ENCODE measurements at places on chromosomes 4 and X.

GRCh38 chrX:2374086-2374485 is 126.7 kb downstream of the DHRSX start:
- DNase-seq, result no peak

GRCh38 chr4:112144546-112145325 is 518 bp upstream of the FAM241A start:
- DNase-seq, result no peak

GRCh38 chr4:156672492-156673305 is 298.9 kb downstream of the PDGFC start:
- DNase-seq, result no peak

GRCh38 chr4:170306208-170306607 is 216.5 kb upstream of the AADAT start:
- DNase-seq, result no peak

GRCh38 chrX:139077281-139078250 is 366.0 kb upstream of the FGF13 start:
- no peak for DNase-seq

DNA sequence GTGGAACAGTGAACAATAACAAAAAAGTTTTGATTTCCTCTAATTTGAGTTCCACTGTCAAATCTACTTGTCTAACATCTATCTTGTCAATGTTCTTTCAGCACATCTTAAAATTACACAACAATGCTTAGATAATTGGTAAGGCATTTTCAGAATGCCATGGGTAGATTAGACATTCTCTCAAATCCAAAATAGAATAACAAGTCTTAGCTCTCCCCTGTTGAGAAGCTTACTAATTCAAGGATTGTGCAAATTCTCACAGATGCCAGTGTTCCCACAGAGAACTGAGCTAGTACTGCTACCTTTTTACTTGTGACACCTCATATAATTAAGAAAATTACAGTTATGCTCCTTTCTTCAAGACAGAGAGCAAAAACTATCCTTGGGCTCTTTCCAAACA is 2442.0 kb downstream of the PCDH7 start:
- no peak for DNase-seq

DNA sequence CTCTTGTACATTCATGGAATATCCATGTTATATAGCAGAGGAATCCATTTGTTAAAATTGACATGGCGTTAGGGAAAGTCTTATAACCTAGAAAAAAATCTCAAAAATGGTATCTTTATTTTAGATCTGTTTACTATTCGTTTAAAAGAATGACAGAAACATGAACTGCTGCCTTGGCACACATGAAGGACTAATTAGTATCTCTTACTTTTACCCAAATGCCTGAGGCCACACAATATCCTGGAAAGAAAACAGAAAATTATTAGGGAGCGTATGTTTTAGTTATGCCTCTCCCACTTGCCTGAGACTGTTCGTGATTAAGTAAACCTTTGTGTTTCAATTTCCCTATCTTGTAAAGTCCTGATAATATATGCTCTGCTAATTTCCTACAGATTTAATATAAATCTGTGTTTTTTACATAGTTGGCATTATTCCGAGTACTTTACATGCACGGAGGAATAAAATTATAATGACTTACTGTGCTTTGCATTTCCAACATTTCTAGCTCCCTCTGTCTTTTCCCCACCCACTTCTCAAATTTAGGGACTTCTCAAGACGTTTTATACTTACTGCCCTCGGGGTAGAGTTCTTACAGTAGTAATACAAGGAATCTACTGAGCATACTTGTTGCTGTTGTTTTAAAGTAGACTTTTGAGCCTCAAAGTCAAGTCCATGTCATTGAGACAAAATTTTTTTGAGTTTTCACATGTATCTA is 147.3 kb downstream of the VEGFC start:
- DNase-seq, result no peak

GRCh38 chr4:64617800-64618199 is 208.6 kb upstream of the TECRL start:
- DNase-seq, result no peak

DNA sequence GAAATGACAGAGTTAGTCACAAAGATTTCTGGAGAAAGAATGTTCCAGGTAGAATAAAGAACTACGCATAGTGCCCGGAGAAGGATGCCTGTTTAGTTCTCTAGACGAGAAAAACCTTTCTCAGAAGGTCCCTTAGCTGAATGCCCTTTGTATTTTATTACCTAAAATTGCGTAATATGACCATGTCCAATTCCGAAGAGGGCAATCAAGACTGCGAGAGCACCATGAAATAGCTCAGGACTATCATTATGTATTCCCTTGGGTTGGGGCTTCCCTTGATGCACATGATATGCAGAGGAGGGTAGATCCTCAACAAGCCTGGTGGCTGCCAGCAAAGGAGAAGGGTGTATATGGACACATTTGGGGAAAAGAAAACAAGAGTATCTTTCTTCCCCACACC is 358.1 kb upstream of the FTHL17 start:
- no peak for DNase-seq

Measured in activated T-helper 1 cell treated with Interleukin-2 at 50 U/mL for 16 hours (primary cell).